T-helper 1 cell (primary cell): ENCODE measurements at places on chromosomes 5 and 9.

- no peak for DNase-seq
Measured at GRCh38 chr5:169064093-169064492, 236.8 kb downstream of the SLIT3 start.

DNA sequence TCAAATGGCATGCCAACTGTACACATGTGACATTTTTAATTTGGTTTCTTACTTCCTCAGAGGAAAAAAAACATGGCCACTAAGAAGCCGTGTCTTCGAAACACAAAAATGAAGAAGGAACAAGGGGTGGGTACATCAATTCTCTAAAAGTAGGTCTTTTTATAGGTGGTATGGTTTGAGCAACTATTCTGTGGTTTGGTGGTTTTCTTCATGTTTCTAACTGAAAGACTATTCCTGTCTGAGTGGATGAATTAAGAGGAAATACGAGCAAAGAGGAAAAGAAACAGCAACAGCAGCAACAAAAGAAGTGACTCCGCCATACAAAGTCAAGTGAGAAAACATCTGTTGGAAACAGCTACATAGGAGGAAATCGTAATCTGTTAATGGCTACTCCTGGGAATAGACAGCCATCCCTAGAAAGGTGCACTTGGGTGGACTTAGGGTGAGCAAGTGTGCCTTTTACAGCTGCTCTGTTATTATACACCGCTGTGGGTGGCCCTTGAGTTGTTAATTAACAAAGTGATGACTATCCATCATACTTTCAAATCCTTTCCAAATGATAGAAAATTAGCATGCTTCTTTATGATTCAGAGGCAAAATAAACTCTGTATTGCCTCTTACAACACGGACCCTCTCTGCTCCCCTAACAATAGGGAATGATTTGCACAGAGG is 575.8 kb downstream of the TLE1 start:
- no peak for DNase-seq

GRCh38 chr9:90844326-90844725 is 42.7 kb downstream of the SYK start:
- DNase-seq, result no peak

DNA sequence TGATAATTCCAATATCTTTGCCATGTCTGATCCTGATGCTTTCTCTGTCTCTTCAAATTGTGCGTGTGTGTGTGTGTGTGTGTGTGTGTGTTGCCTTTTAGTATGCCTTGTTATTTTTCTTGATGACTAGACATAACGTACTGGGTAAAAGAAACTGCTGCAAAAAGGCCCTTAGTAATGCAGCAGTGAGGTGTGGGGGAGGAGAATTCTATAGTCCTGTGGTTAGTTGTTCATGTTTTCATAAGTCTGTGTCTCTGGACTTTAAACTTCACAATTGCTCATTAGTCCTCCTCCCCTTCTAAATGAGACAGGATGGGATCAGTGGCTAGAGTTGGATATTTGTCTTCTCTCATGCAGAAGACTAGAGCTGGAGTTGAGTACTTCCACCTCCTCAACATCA is 346.2 kb upstream of the IRX1 start:
- no peak for DNase-seq

GRCh38 chr5:105503950-105504349 is 1941.4 kb upstream of the NUDT12 start:
- DNase-seq, result no peak

DNA sequence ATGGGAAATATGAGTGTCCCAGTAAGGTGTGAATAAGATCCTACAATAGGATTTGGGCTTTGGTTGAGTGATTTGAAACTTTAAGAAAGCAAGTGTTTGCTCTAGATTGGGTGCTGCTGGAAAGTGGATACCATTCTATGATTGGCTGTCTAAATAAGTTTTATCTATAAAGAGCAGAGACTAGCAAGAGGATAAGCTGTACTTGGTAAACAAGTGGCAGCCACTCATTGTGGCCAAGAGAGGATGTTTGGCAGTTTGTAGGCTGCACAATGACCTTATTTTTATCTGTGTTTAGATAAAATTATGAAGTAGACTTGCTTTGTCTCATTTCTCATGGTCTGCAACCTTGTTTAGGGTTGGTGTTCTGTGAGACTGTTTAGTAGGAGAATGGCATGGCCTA is 341.6 kb upstream of the PIK3R1 start:
- no peak for DNase-seq

DNA sequence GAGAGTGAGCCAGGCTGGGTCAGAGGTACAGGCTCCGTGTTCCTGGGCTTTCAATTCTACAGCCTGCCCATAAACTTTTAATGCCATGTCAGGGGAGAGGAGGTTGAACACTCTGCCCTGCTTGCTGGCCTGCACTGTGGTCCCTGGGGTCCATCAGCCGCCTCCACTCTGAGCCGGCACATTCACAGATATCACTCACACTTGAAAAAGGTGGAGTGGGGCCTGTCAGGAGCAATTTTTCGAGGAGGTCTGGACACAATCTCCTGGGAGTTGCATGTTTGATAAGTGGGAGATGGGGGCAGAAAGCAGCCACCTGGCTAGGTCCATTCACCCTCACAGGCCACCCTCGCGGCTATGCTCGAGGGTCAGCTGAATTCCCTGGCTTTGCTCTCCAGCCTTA is 22.9 kb downstream of the S1PR3 start:
- no peak for DNase-seq
